ENCODE measurements at places on chromosomes 1 and 21.

- DNase-seq: no peak
Observed at GRCh38 chr1:181593042-181593441, 109.7 kb downstream of the CACNA1E start.

DNA sequence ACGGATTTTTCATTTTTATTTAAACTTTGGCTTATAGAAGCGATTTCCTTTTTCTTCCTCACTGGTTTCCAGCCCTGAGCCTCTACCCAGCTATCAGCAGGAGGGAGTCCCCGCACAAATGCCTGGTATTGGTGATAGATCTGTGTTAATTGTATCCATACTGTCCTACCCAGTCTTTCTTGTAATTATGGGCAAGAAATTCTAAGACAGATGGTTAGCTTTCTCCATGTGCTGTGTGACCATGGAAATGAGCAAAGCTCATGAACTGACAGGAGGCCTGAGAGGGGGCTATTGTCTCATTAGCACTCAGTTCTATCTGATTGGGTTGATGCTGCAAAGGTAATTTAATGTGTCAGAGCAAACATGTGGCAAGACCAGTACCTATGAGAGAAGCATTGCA lies 108.1 kb upstream of the IVNS1ABP start:
- DNase-seq: no peak

DNA sequence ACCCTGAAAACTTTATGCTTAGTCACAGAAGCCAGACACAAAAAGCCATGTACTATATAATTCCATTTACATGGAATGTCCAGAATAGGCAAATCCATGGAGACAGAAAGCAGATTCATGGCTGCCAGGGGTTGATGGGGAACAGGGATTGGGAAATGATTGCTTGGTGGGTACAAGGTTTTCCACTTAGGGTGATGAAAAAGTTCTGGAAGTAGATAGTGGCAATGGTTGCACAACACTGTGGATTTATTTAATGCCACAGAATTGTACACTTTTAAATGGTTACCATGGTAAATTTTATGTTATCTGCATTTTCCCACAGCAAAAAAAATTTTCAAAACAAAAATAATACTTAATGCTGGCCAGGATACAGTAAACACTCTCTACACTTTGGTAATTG lies 40.6 kb downstream of the ENAH start:
- no peak for DNase-seq

DNA sequence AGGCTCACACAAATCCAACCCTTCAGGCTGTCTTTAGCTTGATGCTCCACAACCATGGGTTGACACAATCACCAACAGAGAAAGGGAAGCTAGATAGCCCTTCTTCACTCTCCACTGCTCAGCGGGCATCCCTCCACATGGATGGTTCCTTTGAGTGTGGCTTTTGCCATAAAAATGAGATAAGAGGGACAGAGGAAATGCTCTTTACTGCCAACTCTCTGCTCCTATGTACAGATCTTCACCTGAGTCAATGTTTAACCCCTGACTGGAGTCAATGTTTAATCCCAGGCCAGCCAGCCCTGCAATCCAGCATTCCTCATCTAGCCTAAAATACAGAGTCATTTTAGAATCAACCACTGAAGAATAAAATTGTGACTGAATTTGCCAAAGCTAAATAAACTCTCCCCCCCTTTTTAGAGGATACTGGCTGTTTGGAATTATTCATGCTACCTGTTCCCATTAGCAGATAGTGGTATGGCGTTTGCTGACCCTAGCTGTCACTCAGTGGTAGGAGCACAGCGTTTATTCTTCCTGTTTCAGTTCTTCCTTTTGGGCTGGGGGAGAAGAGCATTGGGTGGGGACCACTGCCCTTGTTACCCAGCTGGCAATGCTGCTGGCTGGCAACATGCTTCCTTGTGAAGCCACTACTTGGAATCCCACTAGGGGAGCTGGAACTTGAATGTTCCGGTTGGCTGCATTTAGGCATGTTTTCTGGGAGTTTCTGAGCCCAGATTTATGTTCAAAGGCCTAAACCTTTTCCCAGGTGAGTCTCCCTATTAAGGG lies 5.2 kb upstream of the PIGR start:
- DNase-seq: no peak

GRCh38 chr1:231523816-231524215 lies 4.7 kb upstream of the TSNAX start:
- DNase-seq: no peak

GRCh38 chr1:30474818-30475200 lies 248.6 kb downstream of the MATN1 start:
- DNase-seq: no peak

GRCh38 chr1:83931658-83932253 lies 67.2 kb downstream of the TTLL7 start:
- DNase-seq: no peak

DNA sequence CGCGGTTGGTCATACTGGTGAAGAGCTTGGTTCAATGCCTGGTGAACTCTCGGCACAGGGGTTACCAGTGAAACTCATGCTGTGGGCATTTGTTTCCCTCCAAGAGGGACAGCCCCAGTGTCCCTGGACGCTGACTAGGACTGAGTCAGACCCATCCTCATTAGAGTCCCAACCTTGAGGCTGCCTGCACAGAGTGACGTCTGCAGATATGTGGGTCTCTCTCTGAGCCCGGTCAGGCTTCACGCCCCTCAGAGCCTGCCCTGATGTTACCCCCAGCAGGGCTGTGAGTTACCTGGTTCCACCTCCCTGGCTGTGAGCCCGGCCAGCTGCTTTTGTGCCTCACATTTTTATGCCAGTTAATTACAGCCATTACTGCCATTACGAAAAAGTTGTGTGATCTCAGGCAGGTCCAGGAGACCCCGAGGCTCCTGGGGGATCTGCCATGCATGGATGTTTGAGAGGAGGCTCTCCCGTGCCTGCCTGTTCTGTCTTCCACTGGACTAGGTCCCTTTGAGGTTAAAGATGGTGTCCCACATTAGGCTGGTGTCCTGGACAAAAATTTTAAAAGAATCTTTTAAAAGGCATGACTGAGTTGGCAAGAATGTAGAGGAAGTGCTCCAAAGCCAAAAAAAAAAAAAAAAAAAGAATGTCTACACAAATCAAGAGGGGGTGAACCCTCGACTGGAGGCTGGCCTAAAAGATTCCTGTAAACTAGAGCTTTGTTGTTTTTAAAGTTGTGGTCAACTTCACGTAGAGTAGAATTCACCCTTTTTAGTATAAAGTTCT lies 36.6 kb upstream of the PADI1 start:
- DNase-seq: no peak

- no peak for DNase-seq
Observed at GRCh38 chr1:204726478-204726877, 40.9 kb upstream of the LRRN2 start.

- DNase-seq: no peak
Observed at GRCh38 chr1:164683235-164683634, 124.3 kb downstream of the PBX1 start.

GRCh38 chr1:205541161-205541886 lies 36.9 kb downstream of the CDK18 start:
- no peak for DNase-seq

GRCh38 chr1:227006226-227006796 lies 66.2 kb downstream of the COQ8A start:
- no peak for DNase-seq

DNA sequence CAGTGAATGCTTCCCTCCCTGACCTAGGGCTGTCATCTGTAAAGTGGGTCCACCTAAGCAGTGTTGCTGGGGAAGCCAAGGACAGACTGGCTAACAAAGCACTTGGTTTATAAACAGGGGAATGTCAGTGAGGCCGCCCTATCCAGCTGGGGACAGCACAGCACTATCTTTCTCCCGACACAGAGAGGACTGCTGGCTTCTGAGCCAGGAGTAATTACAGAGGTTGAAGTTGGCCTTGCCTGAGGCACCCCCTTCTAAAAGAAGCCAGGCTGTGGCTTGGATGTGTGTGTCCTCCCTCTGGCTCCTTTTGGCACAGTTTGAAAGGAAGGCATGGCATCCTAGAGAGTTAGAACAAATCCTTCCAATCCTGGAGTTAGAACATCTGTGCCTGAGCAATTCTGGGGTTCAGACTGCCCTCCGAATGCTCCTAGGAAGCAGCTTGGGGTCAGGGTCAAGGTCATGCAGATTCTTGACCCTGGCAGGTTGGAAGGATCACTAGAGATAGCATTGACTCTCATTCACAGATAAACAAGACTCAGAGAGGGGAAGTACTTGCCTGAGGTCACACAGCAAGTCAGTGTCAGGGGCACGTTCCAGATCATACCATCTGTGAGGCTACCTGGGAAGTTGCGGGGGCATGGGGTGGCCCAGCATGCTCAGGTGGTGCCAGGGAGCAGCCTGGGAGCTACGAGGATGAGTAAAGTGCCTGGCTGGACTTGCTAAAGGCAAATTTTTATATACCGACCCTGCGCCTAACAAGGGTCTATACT lies 1.3 kb upstream of the LDLRAP1 start:
- no peak for DNase-seq

- no peak for DNase-seq
Observed at GRCh38 chr1:89837036-89837481, 16.2 kb downstream of the LRRC8D start.

GRCh38 chr1:15760520-15761211 lies 2.1 kb downstream of the FBLIM1 start:
- DNase-seq: no peak

GRCh38 chr1:21051177-21051825 lies 125.4 kb downstream of the EIF4G3 start:
- no peak for DNase-seq

DNA sequence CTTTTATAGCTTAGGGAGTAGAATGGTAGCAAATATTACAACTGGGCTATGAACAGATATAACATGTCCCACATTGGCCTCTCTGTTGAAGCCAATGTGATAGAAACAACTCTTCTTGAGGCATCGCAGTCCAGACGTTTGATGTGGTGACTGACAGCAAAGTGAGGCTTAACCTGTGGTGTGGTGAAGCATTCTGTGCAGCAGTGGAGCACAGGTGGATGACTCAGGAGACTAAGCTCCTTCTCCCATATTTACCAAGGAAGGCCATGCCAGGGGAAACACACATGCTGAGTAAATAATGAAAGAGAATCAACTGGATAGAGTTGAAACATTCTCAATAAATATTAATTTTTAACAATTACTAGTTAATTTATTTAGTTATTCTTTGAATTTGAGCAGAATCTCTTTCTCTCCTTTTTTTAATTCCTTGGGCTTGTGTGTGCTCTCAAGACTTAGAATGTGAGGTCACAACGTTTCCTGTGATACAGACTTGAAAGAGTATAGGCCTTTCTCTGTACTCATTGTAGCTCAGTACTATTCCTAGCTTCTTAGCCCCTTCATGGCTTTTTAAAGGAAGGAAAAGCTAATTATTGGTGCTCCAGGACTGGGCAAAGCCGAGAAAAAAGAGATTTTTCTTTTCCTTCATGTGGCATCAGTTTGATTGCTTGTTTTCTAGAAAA lies 17.6 kb downstream of the CRB1 start:
- no peak for DNase-seq

DNA sequence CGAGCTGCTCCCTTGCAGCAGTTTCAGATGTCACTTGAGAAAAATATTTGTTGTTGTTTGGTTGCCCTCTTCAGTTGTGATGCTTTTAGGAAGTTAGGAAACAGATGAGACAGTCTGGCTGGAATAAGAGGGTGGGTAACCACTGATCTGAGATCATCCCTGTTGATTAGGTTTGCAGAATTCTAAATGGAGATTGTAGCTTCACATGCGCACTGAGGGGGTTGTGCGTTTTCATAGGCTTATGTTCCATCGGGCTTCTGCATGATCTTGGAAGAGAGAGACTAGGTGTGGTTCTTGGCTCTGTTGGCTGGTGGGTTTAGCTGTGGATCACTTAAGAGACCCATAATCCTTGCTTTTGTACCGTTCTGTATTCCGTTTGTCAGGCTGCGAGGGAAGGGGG lies 108.1 kb downstream of the CAMTA1 start:
- DNase-seq: no peak

- DNase-seq: no peak
Observed at GRCh38 chr1:173356191-173356762, 120.9 kb upstream of the PRDX6 start.

GRCh38 chr1:232172563-232172962 lies 457.4 kb downstream of the SIPA1L2 start:
- no peak for DNase-seq

- no peak for DNase-seq
Observed at GRCh38 chr1:7781923-7782495, 2.1 kb upstream of the PER3 start.

GRCh38 chr1:109786531-109787021 lies 22.9 kb upstream of the EPS8L3 start:
- DNase-seq: no peak

GRCh38 chr1:33335020-33335419 lies 14.1 kb upstream of the A3GALT2 start:
- DNase-seq: no peak

DNA sequence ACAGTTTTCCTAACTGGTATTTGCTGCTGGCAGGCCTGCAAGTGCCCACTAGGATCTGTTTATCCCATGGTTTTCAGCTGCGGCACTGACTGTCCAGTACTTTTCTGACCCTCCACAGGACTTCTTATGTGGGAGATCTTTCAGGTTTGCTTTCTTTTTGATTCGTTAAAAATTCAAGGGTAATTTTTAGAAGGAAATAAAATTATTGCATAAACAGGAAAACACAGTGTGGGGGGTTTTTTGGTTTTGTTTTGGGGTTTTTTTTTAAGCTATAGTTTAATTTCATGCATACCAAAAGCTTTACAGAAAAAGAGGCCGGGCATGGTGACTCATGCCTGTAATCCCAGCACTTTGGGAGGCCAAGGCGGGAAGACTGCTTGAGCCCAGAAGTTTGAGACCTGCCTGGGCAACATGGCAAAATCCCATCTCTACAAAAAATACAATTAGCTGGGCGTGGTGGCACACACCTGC lies 3.6 kb downstream of the NIBAN1 start:
- DNase-seq: no peak

DNA sequence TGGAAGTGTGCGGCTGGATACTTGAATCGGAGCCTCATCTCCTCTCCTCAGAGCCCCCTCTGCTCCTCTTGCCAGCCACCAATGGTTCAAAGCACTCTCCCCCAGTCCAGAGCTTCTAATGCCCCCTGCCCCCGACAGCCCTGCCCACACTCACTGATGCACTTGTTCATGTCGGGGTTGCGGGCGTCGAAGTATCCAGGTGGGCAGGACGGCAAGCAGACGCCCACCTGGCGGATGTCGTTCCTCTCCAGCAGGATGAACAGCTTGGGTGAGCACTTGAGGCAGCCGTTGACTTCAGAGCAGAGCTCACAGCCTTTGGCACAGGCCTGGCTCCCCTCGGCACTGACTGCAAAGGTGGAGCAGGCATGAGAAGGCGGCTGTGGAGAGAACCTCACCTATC lies 18.4 kb downstream of the RSPO1 start:
- DNase-seq: no peak

- no peak for DNase-seq
Observed at GRCh38 chr1:40594187-40594531, 62.7 kb downstream of the ZNF684 start.

Data from activated CD4-positive, alpha-beta T cell treated with anti-CD3 and anti-CD28 coated beads, Interleukin-2, amount 50 U/mL, for 24 hours (primary cell).